Activated T-helper 17 cell treated with anti-CD3 and anti-CD28 coated beads, Interleukin-2, amount 50 U/mL, for 72 hours (primary cell): ENCODE measurements at places on chromosomes 1 and 21.

DNA sequence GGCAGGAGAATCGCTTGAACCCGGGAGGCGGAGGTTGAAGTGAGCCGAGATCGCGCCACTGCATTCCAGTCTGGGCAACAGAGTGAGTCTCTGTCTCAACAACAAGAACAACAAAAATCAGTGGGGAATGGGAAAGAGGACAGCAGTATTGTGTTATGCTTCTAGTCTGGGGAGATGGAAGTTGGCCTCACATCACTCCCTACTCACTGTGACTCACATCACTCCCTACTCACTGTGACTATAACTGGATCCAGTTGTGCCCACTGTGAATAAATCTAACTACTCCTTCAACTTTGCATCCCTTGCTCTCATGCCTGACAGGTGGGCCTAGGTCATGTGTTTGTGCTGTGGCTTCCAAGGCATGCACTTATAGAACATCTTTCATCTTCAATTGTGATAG, 285.4 kb upstream of the USP24 start:
- ATAC-seq, result no peak

- ATAC-seq, result no peak
Observed at GRCh38 chr1:18290740-18291412, 183.3 kb downstream of the IGSF21 start.

DNA sequence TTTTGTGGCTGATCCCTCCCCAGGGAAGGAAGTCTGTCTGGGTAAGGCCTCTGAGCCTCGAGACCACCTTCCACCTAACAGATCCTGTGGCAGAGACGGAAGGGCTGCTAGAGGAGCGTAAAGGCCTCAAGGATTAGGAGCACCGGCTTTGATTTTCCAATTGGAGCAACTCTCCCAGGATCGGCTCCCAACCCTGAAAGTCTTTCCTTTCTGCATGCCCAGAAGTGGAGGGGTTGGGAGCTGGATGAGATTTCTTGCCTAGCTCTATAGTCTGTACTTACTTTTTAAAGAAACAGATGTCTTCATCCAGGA, 41.4 kb downstream of the ELK4 start:
- no peak for ATAC-seq

DNA sequence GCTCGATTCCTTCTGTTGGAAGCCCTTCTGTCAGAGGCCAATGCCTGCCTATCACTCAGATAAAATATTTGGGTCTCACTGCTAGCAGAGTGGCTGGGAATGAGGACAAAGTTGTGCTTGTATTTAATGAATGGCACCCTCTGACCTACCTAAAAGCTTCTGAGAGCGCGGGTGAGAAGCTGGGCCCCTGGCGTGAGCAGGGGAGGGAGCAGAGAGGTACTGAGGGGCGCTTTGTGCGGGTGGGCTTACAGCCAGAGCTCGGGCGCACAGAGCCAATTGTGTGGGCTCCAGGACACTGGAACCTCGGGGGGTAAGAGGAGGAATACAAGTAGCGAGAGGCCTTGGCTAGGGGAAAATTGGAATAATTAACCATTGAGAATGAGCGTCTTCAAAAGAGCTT, 32.3 kb downstream of the PCAT6 start:
- ATAC-seq, result no peak

GRCh38 chr1:93437976-93438605, 9.8 kb upstream of the FNBP1L start:
- peak; percentile 73 for ATAC-seq

DNA sequence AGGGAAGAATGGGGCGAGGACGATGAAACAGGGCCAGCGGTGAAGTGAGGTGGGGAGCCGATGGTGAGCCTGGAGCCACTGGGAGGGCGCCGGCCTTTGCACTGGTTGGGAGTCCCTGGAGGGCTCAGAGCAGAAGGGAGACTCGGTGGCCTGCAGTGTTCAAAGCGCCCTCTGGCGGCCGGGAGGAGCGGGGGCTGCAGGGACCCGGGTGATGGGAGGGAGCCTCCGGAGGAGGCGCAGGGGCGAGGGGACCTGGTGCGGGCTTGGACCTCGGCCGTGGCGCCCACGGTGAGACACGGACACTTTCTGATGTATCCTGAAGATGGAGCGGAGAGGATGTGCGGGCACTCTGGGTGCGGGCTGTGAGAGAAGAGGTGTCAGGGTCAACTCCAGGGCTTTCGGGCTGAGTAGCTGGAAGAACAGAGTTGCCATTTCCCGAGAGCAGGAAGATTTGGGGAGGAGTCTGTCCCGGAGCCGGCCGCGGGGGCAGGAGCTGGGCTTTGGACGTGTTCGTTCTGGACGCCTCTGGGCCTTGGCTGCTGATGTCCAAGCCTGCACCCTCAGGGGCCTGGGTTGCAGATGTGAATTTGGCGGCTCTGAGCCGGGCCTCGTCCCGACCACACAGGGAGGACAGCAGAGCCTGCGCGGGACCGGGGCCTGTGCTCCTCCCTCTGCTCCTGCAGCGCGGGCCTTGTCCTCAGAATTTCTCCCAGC, 29.7 kb downstream of the HEYL start:
- ATAC-seq, result peak; percentile 83

- no peak for ATAC-seq
Observed at GRCh38 chr1:9557624-9558023, 18.4 kb downstream of the SLC25A33 start.

- no peak for ATAC-seq
Observed at GRCh38 chr21:45883090-45883489, 98.5 kb upstream of the COL6A1 start.

- ATAC-seq, result no peak
Observed at GRCh38 chr21:33432496-33432895, 29.3 kb downstream of the IFNGR2 start.

DNA sequence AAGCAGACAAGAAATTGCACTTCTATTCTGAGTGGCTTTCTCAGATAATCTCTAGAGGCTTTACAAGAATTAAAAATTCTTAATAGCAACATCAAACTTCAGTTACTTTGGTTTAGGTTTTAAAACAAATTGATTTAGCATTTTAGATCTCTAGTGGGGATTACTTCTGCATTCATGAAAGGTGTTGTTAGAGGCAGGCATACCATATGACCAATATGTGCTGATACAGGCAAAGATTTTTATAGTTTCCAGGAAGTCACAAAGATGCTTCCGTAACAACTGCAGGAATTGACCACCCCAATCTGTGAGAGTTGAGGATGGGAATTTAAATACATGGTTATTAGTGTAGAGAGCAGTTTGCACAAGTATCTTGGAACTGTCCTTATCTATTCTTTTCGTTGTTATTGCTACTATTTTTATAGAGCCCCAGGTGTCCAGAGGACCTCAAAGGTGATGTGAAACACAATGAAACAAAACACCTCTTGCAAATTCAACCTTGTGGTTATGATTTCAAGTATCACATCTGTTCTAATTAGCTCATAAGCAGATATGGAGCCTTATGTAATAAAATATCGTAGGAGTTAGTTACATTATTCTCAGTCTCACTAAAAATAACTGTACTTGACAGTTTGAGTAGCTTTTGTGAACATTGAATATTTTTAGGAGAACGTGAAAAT, 512.7 kb upstream of the ADGRL4 start:
- no peak for ATAC-seq

DNA sequence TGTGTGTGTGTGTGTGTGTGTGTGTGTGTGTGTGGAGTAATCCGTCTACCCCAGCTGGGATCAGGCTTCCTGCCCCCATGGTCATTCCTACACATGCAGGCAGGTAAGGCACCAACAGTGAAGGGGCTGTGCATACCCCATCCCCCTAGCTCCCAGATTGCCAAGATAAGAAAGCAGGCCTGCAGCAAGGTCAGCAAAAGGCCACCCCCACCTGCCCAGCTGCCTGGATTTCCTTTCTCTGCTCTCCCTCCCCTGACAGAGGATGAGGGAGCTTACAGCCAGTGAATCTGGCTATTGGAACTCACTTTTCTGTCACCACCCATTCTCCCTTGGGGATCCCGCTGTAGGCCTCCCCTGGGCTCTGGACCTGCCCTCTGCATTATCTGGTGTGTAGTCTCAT, 7.9 kb downstream of the ALX3 start:
- no peak for ATAC-seq

- ATAC-seq, result no peak
Observed at GRCh38 chr1:107648071-107648470, 316.9 kb downstream of the VAV3 start.

- ATAC-seq, result no peak
Observed at GRCh38 chr1:40439247-40439646, 11.0 kb upstream of the ZFP69B start.
